ENCODE measurements at places on chromosomes 3 and 15.

- DNase-seq, result peak; percentile 63
These were observed 12.4 kb upstream of the RAB11A start for GRCh38 chr15:65856821-65857455.

DNA sequence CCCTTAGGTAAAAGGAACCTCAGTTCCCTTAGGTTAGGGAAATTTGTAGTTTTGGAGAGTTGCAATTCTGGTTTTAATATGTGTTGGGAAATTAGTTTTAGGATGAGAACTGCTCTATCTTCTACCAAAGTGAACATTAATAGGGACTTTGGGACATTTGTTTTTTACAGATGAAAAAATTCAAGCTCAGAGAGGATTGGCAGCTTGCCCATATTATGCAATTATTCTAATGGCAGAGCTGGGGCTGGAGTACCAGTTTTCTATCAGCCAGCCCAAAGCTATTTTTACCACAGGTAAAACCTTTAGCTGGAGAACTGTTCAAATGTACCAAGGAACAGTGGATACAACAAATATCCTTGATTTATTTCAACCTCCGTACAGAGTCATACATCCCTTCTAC is 127.0 kb downstream of the CPNE4 start:
- no peak for DNase-seq

DNA sequence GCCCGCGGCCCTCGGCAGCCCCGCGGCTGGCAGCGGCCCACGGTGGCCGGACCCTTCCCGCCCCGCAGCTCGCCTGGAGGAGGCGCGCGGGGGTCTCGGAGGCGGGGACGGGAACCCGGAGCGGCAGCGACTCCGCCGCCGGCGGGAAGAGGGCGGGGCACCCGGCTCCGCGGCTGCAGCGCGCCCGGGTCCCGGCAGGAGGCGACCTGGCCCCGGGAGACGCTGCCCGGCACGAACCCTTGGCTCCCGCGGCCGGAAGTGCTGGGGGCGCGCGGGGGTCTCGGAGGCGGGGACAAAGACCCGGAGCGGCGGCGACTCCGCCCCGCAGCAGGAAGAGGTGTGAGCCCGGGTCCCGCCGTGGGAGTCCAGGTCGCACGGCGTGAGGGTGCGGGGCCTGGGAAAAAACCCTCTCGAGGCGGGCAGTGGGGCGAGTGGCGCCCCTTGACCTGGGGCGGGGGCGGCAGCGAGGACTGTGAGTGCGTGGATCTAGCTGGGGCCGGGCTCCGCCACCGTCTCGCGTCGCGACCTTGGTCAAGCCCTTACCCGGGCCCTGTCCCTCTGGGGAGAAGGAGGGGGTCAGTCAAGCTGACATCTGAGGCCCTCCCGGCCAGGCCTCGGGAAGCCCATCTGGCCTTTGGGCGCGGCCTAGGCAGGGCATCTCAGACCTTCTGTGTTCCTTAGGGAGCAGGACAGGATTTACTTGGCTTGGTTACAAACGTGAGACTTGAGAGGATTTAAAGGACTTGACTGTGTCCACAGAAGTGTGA is at the start of gene CIB2:
Gene CIB2 (minus strand): TSS at position 151 of the 767 bp plus-strand sequence. CDS start 230 bp downstream, outside the sequence.
- DNase-seq, result peak; percentile 40

GRCh38 chr15:25770031-25770430 is 93.1 kb downstream of the ATP10A start:
- no peak for DNase-seq

GRCh38 chr15:98529205-98530145 is 118.9 kb upstream of the IGF1R start:
- peak; percentile 20 for DNase-seq

DNA sequence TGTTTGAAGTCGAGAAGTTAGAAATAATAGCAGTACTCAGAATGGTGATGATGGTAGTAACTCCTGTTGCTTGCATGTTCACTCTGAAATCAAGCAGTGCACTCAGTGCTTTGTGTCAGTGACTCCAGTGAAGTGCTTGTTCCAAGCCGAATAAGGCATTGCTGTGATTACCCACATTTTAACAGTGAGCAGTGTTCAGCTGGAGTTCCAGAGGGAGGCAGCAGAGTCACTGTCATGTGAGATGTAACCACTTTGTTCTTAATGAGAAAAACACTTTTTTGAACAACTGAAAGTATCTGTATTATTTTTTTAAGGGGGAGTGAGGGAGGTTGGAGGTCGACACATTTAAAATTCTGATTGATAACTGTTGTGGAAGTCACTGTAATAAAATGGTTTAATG is 3.7 kb downstream of the MDFIC2 start:
- no peak for DNase-seq

DNA sequence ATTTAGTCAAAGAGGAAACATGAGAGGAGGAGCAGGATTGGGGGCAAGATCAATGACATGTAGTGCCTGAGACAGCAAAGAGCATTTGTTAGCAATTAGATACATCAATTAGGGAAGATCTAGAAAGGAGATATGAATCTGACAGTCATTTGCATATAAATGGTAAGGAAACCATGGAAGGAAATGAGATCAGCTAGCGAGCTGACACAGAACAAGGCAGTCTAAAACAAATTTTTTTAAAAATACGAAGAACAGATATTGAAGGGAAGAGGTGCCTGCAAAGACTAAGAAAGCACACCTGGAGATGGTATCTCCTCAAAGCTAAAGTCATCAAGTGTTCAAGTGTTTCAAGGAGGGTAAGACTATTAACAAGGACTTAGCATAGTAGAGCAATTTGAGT is 4.6 kb downstream of the EPM2AIP1 start:
- no peak for DNase-seq

DNA sequence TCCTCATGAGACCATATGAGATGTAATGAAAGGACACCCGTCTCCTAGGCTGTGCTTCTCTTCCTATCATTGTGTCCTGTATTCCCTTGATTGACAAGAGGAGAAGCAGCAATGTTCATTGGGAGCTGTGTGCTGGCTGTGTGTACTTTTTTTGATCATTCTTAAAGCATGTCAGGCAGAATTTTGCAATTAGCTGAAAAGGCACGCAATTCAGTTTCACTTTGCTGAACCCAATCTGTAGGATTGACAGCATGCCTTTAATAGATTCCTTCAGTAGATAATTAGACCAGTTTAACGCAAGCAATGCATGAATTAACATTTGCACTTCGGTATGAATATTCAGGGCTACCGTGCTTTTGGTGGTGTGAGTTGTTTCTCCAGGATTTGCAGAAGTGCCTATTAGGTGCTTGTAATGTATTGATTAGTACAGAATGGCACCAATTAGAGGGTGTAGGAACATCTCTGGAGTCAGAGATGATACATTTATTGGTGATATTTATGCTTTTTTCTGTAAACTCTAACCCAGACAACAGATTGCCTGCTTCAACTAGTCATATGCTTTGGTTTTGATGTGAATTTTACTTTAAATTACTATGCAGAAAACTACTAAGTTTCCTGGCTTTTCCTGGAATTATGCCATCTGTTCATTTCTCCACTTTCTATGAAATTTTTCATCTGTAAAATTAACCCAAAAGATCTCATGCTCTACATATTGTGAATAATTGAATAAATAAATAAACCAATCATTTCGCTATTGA is 114.3 kb downstream of the NSUN3 start:
- peak; percentile 23 for DNase-seq

DNA sequence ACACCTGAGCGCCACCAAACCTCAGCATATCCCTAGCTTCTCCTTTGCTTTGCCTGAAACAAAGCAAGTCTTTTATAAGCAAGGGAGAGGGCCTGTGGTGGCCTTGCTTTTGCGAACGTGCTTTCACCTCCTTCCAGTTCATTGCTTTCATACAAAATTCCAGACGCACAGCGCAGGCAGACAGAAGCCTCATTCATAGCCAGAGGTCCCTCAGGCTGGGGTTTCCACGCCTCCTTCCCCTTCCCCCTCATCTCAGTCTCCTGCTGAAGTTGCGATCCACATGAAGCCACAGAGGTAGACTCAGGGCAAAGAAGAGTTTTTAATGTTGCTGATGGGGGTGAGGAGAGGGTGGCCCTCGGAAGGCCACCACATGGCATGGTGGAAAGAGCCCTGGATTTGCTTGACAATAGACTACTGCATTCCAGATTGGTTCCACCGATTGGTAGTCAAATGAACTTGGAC is 59.4 kb upstream of the FLNB start:
- peak; percentile 66 for DNase-seq

DNA sequence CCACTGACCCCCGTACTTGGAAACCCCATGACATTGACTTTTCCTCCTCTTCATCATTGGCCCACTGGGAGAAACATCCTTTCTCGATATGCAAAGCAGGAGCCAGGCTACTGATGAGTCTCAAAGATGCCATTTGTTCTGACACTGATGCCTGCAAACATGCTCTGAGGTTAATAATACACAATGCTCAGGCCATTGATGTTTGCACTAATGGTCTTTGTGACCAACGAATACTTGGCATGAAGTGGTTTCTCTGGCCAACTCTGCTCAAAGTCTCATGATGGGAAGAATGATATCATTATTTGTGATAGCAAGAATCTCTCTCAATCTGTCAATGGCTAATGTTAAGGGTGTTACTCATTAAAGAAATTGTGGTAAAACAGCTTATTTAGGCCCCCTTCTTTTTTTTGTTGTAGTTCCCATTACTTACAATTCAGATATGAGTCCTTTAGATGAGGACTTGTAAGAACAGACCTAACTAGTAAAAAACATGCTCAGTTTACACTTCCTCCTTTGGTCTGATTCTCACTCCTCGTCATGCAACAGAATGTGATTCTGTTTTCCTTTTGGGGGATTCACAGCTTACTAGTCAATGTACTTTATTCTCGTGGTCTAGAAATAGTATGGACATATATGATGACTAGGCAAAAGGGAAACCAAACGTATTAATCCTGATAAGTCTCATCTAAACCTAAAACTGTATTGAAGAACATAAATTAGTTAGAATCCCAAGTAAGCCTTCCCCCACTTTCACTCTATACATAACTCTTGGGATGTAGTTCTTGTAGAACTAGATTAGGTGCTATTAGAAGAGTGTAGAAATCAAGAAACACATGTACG is 488.8 kb upstream of the DPPA4 start:
- DNase-seq, result no peak

- no peak for DNase-seq
These were observed 1137.0 kb downstream of the ROBO2 start for GRCh38 chr3:78176869-78177268.

GRCh38 chr3:77059354-77059753 is 19.5 kb downstream of the ROBO2 start:
- no peak for DNase-seq

GRCh38 chr3:105315815-105316214 is 50.9 kb upstream of the ALCAM start:
- no peak for DNase-seq

DNA sequence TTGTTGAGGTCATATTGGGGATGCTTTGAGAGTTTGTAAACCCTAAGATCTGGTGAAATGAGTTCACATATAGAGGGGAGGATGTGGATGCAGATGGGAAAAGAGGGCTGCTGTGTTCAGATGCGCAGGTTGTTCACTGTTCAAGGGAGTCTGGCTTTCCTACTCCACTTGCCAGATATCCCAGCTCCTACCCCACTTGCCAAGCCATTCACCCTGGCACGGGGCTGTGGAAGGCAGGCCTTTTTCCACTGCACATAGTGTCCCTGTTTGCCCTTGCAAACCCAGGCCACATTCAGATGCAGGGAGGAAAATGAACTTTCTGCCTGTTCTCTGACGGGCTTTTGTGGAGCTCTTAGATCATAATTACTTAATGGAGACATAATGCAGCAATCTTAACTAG is 29.0 kb downstream of the CRABP1 start:
- no peak for DNase-seq

- DNase-seq, result peak; percentile 60
These were observed at the start of gene RPP25 for GRCh38 chr15:74956648-74957475. Gene RPP25, minus strand, starts transcription at chr15:74956772. Its CDS starts 189 bp downstream, at chr15:74956583.

DNA sequence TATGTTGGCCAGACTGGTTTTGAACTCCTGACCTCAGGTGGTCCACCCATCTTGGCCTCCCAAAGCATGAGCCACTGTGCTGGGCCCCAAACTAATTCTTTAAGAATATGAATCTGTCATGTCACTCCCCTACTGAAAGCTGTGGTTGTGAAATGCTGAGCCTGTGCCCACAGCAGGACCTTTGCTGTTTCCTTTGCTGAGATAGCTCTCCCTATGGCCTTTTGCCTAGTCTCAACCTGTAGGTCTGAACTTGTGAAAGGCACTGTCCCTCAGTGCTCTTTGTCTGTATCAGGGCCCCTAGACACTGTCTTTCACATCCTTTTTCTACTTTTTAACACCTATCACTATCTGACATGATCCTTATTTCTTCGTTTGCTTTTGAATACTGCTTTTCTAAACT is 62.7 kb upstream of the CCR4 start:
- DNase-seq, result no peak

- no peak for DNase-seq
These were observed 10.6 kb downstream of the POPDC2 start for GRCh38 chr3:119649761-119650160.

DNA sequence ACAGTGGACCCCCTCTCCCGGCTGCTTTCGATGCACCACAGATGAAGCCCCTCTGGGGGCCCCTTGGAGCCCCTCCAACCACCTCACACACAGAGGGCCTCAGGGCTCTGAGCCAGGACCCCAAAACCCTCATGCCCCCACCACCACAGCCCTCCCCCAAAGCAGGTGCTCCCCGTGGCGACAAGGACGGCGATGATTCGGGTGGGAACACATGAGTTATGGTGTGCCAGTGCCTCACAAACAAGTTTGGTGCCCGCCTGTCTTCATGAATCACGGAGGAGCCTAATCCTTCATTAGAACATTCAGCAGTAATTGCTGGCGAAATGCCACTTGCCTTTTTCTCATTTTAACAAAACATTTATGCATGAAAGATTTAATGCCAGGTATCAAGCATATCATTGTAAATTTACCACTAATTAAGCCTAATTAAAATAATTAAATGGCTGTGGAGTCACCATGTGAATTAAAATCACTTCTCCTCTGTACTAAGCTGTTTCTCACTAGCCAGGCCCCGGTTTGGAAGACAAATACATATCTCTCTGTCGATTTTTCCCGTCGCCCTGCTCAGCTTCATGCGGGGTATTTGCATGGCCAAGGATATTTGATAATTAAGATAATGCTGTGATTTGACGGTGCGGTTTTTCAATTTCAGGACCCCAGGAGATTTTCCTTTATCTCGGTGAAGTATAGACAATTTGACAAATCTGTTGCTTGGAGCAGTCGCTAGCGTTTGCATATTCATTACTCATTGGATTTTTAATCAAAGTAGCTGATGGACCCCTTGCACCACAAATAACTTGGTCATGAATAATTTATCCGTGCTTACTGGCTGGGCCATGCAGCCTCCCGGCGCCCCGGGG is 157.0 kb downstream of the TLE3 start:
- no peak for DNase-seq

DNA sequence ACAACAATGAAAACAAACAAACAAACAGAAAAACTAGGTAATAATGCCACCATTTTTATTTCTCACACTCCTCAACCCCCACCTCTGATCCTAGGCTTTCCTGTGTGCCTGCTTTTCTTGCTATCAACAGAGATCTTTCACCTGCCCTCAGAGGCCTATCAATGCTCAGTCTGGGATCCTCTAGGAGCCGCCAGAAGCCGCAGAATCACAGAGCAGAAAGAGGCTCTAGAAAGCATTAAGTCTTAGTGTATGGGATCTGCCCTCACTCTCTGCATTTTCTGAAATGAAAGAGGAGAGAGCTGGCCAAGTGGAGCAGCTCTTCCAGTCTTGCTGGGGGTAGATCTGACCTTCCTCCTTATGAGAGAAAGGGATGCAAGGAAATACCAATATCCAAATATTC is 306.8 kb downstream of the TUSC7 start:
- peak; percentile 3 for DNase-seq
